ENCODE measurements at places on chromosomes 6 and 20.

- DNase-seq, result no peak
Observed at GRCh38 chr6:116881236-116881635, 4.2 kb downstream of the RFX6 start.

DNA sequence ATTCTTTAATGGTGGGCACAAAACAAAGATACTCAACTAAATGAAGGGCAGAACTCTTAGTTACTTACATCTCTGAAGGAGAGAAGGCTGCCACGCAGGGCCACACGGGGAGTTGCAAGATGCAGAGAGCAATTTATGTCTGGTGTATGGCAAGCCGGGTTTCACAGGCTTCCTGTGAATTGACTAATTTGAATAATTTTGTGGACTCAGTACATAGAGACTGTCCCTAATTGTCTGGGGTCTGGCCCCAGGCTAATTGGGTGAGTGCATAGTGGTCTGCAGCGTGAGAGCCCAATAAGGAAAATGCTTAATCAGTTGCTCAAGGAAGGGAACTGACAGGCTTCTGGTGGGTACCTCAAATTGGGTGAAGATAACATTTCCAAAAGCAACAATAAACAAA, 205.7 kb downstream of the OTOR start:
- DNase-seq, result no peak

- no peak for DNase-seq
Observed at GRCh38 chr6:122717350-122717749, 62.2 kb upstream of the FABP7 start.

GRCh38 chr6:44504301-44504791, 116.8 kb downstream of the CDC5L start:
- no peak for DNase-seq

GRCh38 chr20:21967481-21967880, 262.0 kb downstream of the PAX1 start:
- DNase-seq, result no peak

- DNase-seq, result no peak
Observed at GRCh38 chr6:2616811-2617210, 133.9 kb downstream of the MYLK4 start.

DNA sequence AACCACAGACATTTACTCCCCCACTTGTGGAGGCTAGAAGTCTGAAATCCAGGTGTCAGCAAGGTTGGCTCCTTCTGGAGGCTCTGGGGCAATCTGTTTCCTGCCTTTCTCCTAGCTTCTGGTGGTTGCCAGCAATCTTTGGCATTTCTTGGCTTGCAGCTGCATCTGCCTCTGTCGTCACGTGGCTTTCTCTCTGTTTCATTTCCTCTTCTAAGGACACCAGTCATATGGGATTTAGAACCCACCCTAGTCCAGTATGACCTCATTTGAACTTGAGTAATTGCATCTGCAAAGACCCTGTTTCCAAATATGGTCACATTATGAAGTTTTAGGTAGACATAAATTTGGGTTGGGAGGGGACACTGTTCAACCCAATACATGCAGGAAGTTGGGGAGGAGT, 56.2 kb upstream of the EPB41L1 start:
- DNase-seq, result no peak

- DNase-seq, result no peak
Observed at GRCh38 chr20:15563836-15564235, 1009.4 kb downstream of the KIF16B start.

Data from amniotic stem cell (primary cell).